Peyer's patch (tissue), 4 donors: ENCODE measurements at places on chromosomes 7 and 10. TPM values are rescaled to one million over a fixed set of nuclear protein-coding genes. Genes with fewer than 3 reads are reported as not detected.

- peak overlapping the region; percentile 64 for H3K27ac ChIP-seq
- H3K36me3 ChIP-seq: no peaks in the 10 kb centered on the region
- no peak overlapping the region for H3K4me3 ChIP-seq
- DNase-seq: no peak
These were observed 107.7 kb upstream of the MPP7 start for GRCh38 chr10:28410420-28411135.

GRCh38 chr10:53458007-53458406 lies 685.4 kb upstream of the MBL2 start:
- no peak for DNase-seq
- no peaks in the 10 kb centered on the region for H3K4me1 ChIP-seq
- H3K4me3 ChIP-seq: no peak overlapping the region
- H3K36me3 ChIP-seq: no peaks in the 10 kb centered on the region
- no peak overlapping the region for H3K27ac ChIP-seq

- H3K36me3 ChIP-seq: no peaks in the 10 kb centered on the region
- no peaks in the 10 kb centered on the region for H3K4me1 ChIP-seq
- no peaks in the 10 kb centered on the region for H3K27me3 ChIP-seq
- no peak overlapping the region for H3K4me3 ChIP-seq
- DNase-seq: no peak
These were observed 77.6 kb downstream of the BICC1 start for GRCh38 chr10:58590152-58590840.

The SP8 gene
- not detected for total RNA-seq

The WNT8B gene
- total RNA-seq: not detected

The KEL gene
- not detected for total RNA-seq

DNA sequence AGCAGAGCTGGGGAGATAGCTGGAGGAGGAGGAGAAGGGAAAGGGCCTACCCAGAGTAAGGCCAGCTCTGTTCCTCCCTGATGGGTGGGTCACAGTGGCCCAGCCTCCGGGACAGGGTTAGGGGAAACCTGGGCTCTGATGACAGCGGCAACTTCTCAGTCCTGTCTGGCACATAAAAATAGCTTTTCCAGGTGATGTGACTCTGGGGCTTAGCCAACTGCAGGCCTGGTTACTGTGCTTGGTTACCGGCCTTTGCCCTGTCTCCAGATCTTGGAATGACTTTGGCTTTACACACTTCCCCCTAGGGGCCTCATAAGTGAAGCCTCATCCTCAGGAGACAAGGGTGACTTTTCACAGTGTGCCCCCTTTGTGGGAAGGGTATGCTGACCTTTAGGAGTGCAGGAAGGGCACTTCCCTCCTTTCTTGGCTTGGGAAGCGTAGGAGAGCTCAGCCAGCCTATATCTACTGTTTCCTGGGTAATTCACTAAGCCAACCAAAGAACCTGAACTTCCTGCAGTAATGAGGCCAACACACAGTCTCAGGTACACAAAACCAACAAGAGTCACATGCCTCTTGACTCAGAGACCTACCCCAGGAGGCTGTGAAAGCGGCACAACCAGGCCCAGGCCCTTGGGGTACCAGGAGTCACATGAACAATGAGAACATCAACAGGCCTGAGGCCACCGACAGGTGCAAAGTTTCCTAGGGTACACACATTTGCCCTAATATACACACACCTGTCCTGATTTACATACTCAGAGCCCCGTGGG lies 11.7 kb upstream of the HILPDA start:
- H3K27me3 ChIP-seq: no peaks in the 10 kb centered on the region
- no peaks in the 10 kb centered on the region for H3K36me3 ChIP-seq

DNA sequence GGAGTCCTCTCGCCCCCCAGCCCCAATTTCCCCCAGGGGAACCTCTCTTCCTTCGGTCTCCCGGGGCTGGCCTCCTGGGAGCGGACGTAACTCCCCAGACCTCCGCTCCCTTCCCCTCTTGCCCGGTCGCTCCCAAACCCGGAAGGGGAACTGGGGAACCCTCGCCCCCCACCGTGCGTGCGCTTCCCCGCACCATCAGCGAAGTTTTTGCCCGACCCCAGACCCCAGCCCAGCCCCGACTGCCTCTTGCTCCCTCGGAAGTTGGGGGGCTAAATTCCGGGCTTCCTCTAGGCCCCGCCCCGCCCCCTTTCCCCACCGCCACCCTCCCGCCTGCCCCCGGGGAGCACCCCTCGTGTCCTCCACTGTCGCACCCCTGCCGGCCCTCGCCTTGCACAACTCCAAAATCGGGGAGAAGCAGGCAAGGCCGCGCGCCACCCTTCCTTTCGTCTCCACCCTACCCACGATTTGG lies 436 bp downstream of the GNB2 start:
- DNase-seq: peak; percentile 78
- peaks cover 26% of the 10 kb centered on the region for H3K36me3 ChIP-seq
- peak overlapping the region; percentile 88 for H3K4me3 ChIP-seq
- H3K27me3 ChIP-seq: no peaks in the 10 kb centered on the region

DNA sequence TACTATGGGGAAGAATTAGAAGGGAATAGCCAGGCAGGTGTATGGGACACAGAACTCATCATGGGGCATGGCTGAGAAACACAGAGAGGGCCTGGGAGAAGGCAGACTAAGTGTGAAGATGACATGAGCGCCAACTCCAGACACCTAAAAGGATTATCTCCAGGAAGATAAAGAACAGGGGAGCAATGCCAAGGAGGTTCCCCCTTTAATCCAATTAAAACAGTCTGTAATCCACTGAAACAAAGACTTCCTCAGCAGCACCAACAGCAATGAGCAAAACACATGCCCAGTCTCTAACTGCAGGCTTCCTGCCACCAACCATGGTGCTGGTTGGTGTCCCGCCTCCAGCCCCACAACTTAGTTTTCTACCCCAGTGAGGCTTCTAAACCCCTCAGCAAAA lies 108.9 kb downstream of the GRID1 start:
- no peak for DNase-seq
- no peak overlapping the region for H3K27ac ChIP-seq
- H3K4me3 ChIP-seq: no peak overlapping the region
- no peaks in the 10 kb centered on the region for H3K36me3 ChIP-seq

DNA sequence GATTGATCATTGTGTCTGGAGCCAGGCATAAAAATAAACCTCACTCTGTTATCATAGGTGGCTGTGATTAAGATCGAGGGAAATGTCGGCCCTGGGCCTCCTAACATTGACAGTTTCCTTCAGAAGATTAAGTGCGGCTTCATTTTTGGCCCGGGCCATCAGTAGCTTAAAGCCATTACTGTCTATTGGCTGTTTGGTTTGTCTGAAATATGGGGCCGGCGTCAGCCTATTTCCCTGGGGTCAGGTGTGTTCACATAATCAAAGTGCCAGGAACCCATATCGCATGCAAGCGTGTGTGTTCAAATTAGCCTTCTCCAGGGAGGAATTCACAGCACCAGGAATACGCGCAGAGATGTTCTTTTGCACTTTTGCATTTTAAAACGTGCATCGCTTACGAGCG lies 114.7 kb downstream of the CUX1 start:
- no peaks in the 10 kb centered on the region for H3K36me3 ChIP-seq
- no peaks in the 10 kb centered on the region for H3K27me3 ChIP-seq
- H3K4me3 ChIP-seq: no peak overlapping the region

The MACROH2A2 gene
- total RNA-seq: 18.2 TPM

GRCh38 chr7:157555313-157555712 lies 218.5 kb downstream of the DNAJB6 start:
- no peak overlapping the region for H3K4me3 ChIP-seq
- H3K27ac ChIP-seq: no peak overlapping the region
- H3K36me3 ChIP-seq: no peaks in the 10 kb centered on the region
- H3K4me1 ChIP-seq: no peaks in the 10 kb centered on the region
- DNase-seq: no peak
- no peaks in the 10 kb centered on the region for H3K27me3 ChIP-seq

The RHOBTB1 gene
- total RNA-seq: 11.7 TPM

- H3K4me1 ChIP-seq: peaks cover 8% of the 10 kb centered on the region
- H3K36me3 ChIP-seq: no peaks in the 10 kb centered on the region
- H3K27ac ChIP-seq: no peak overlapping the region
- DNase-seq: no peak
These were observed 24.1 kb downstream of the WDR86 start for GRCh38 chr7:151385626-151386300.

DNA sequence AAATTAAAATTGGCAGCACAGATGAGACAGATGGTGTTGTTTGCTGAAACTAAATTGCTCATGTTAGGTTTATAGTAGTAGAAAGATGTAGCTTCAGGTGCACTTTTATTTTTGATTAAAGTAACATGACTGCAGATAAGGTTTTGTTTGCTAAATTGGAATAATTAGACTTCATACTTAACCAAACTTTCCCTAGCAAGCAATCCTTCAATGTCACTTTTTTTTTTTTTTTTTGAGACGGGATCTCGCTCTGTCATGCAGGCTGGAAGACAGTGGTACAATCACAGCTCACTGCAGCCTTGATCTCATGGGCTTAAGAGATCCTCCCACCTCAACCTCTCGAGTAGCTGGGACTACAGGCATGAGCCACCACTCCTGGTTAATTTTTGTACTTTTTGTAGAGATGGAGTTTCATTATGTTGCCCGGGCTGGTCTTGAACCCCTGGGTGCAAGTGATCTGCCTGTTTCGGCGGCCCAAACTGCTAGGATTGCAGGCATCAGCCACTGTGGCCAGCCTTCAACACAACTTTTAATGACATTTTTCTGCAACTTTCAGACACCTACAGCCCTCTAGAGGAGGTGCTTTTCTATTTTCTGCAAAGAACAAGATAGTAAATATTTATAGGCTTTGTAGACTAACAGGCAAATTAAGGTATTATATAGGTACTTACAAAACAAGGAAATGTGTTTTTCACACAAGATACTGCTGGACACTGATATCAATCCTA lies 84.8 kb upstream of the CCNY start:
- no peak overlapping the region for H3K4me3 ChIP-seq
- no peak overlapping the region for H3K27ac ChIP-seq
- DNase-seq: no peak
- H3K27me3 ChIP-seq: no peaks in the 10 kb centered on the region
- no peaks in the 10 kb centered on the region for H3K4me1 ChIP-seq

GRCh38 chr10:33192190-33192589 lies 142.3 kb downstream of the NRP1 start:
- H3K27ac ChIP-seq: no peak overlapping the region
- H3K4me3 ChIP-seq: no peak overlapping the region
- H3K27me3 ChIP-seq: no peaks in the 10 kb centered on the region
- H3K36me3 ChIP-seq: no peaks in the 10 kb centered on the region

The HOXA7 gene
- total RNA-seq: 4.5 TPM

DNA sequence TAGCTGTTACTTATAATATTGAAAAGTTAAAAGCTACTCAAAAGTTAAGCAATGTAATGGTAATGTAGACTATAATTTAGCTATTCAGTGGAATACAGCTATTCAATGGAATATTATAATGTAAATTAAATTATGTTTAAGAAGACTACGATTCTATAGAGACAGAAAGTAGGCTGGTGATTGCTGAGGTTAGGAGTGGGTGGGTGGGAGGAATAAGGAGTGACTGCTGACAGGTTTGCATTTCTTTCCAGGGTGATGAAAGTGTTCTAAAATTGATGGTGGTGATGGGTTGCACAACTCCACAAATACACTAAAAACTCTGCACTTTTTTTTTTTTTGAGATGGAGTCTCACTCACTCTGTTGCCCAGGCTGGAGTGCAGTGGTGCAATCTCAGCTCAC lies 21.4 kb downstream of the DENND2A start:
- no peak overlapping the region for H3K27ac ChIP-seq
- H3K27me3 ChIP-seq: no peaks in the 10 kb centered on the region
- no peaks in the 10 kb centered on the region for H3K4me1 ChIP-seq
- no peak for DNase-seq
- no peak overlapping the region for H3K4me3 ChIP-seq

DNA sequence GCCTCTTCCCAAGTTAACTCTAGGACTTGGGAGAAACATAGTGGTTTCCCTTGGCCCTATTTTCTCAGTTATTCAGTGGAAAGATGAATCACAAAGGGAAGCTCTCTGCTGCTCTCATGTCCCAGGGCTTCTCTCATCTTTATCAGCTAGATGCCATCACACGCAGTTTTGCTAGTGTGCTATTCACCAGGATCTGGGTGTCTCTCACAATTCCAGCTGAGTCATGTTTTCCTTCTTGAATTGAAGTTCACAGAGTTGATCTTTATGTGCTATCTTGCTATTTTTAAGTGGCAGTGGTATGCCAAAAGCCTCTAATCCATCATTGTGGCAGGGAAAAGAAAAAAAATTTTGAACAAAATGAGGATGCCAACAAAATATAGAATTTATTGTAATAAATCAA lies 101.3 kb downstream of the TWIST1 start:
- H3K4me1 ChIP-seq: no peaks in the 10 kb centered on the region
- H3K4me3 ChIP-seq: no peak overlapping the region
- H3K36me3 ChIP-seq: no peaks in the 10 kb centered on the region
- H3K27ac ChIP-seq: no peak overlapping the region
- DNase-seq: no peak
- no peaks in the 10 kb centered on the region for H3K27me3 ChIP-seq

The TRPV6 gene
- 0.94 TPM for total RNA-seq

DNA sequence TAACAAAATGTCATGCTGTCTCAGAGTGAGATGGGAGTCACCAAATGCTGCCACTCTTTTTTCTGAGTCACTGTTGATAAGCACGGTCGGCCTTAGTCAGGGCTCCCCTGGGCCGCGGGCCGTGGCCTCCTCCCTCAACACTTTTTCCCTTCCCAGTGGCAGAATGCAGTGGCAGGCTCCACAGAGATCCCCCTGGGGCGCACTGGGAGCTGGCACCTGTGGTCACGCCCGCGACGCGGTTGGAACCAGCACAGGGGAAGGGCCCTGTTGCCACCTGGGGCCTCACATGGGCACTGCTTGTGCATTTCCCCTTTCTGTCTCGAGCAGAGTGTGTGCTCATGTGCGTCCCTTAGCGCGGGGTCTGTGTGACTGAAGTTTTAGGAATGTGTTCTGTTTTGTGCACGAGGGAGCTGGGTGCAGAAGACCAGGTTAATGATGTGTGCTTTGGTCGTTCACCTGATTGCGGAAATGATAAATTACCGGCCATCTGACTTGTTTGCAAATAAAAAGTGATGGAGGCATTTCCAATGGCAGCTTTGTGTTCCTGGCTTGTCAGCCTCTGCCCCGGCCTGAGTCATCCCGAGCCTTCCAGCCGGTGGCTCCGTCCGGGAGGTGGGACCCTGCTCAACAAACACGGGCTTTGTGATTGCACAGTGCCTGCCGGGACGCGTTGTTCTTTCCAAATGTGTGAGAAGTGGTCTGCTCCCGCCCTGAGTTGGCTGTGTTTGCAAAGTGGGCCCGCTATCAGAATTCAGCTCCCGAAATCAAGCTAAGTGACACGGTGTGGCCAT lies 100.7 kb downstream of the NKX6-2 start:
- H3K4me3 ChIP-seq: no peak overlapping the region
- peaks cover 4% of the 10 kb centered on the region for H3K36me3 ChIP-seq
- peak; percentile 62 for DNase-seq
- no peaks in the 10 kb centered on the region for H3K4me1 ChIP-seq
- no peaks in the 10 kb centered on the region for H3K27me3 ChIP-seq
- no peak overlapping the region for H3K27ac ChIP-seq

The TAS2R4 gene
- total RNA-seq: 1.9 TPM

The ATG9B gene
- total RNA-seq: not detected

The TCERG1L gene
- total RNA-seq: not detected
